Renal cortical epithelial cell (primary cell): ENCODE measurements at places on chromosomes 3 and 15. TPM values are rescaled to one million over a fixed set of nuclear protein-coding genes. Genes with fewer than 3 reads are reported as not detected.

- no peak for DNase-seq
Observed at GRCh38 chr15:85692321-85692720, 102.4 kb downstream of the KLHL25 start.

- DNase-seq = no peak
Observed at GRCh38 chr3:155022896-155023295, 57.2 kb upstream of the MME start.

DNA sequence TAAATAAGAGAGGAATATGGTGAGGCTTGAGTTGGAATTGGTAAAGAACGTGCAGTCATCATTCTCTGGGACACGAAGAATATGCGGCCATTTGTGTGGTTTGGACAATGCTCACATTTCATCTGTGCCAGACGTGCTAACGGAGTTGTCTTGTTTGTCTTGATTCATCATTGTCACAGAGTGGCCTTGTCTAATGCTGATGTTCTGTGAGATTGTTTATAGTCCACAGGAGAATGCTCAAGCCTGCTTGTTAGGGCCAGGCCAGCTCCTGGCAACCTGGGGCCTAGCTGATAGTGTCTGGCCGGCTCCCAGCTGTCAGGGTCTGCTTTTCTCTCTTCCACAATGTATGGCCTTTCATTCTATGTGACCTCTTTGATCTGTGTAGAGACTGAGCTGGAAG is 384.7 kb downstream of the EDEM1 start:
- DNase-seq = no peak

DNA sequence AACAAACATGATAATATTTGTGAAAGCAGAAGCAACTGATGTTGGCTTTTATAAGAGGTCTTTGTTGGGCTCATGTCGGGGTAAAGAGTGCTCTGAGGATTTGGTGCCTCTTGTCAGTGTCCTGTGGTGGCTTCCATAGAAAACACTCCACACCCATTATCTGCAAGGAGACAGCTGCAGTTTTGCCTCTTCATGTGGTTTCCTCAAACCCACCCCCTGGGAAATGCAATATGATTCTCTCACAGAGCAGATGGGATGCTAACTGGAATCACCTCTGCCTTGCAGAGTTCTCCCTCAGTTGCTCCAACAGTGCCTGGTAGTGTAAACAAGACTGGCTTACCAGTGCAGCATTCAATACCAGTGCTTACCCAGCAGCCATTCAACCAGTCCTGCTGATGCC is 771.4 kb upstream of the CFAP20DC start:
- DNase-seq = no peak

GRCh38 chr3:13106308-13107001 is 33.2 kb upstream of the IQSEC1 start:
- peak; percentile 16 for DNase-seq

DNA sequence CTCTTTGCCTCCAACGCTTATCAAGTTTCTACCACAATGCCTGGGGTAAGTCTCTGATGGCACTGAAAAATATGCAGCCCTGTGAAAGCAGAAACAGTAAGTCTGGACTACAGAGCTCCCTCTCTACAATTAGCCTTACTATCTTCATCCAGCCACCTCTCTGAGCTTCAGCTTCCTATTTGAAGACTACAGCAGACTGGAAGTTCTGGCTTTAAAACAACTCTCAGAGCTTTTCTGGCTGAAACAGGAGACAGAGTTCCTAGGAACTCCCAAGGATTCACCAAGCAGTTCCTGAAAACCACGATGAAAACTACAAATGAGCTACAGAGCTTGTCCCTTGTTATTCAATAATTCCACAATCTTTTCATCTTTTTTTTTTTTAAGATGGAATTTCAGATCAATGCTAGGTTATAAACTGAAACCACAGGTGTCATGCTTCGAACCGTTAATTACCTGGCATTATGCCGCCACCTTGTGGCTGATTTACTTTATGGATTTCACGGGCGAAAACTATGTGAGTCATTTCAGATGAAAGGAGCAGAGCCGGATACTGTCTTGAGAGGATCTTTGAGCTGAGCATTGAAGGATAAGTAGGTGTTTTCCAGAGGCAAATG is 3.9 kb downstream of the CRYGS start:
- peak; percentile 77 for DNase-seq

- DNase-seq = no peak
Observed at GRCh38 chr15:93058904-93059427, 30.0 kb downstream of the RGMA start.

- DNase-seq = no peak
Observed at GRCh38 chr3:146195030-146195429, 34.0 kb upstream of the PLOD2 start.

GRCh38 chr3:71227270-71227661 is 356.3 kb downstream of the FOXP1 start:
- DNase-seq = no peak

Gene SUSD5
- total RNA-seq = 0.45 and 1.0 TPM in 2 replicates

Gene SLC9C1
- total RNA-seq = 0.25 and 1.7 TPM in 2 replicates

Gene MESP2
- total RNA-seq = not detected in 2 replicates

Gene IL17RE
- 0.69 and 1.3 TPM in 2 replicates for total RNA-seq
